A549 treated with Hydrocortisone at 1 μM for 4 hours (cell line): ENCODE measurements at places on chromosomes 3 and 15. TPM values are rescaled to one million over a fixed set of nuclear protein-coding genes. Genes with fewer than 3 reads are reported as not detected.

The ANKRD34C gene
- total RNA-seq = not detected in 5 replicates

The SNX33 gene
- total RNA-seq = 11.9 to 14.5 TPM (median 13.9 TPM) in 5 replicates

The GOLGA8T gene
- 0.91 to 1.7 TPM (median 1.6 TPM) in 5 replicates for total RNA-seq

The SERF2 gene
- total RNA-seq = 380 to 723 TPM (median 669 TPM) in 5 replicates

The RETNLB gene
- not detected in 5 replicates for total RNA-seq

The LRRC49 gene
- 3.8 to 5.3 TPM (median 5.0 TPM) in 5 replicates for total RNA-seq

The WDR49 gene
- total RNA-seq = not detected in 5 replicates

The CYP1A2 gene
- not detected in 5 replicates for total RNA-seq

The GUCA1C gene
- not detected in 5 replicates for total RNA-seq

The CTXN2 gene
- 0.03 to 0.07 TPM in 2 of 5 replicates, not detected in the others for total RNA-seq

The CHAC1 gene
- 5.9 to 14.3 TPM (median 8.6 TPM) in 5 replicates for total RNA-seq

The GNAT1 gene
- 0.21 TPM in 1 of 5 replicates, not detected in the others for total RNA-seq

The SIDT1 gene
- 0.46 to 0.60 TPM (median 0.54 TPM) in 5 replicates for total RNA-seq

The FANCI gene
- total RNA-seq = 50.3 to 83.1 TPM (median 60.5 TPM) in 5 replicates

The ADAMTS7 gene
- total RNA-seq = 7.2 to 11.0 TPM (median 8.4 TPM) in 5 replicates

The CCNB2 gene
- total RNA-seq = 93.6 to 104 TPM (median 95.4 TPM) in 5 replicates

The CCR1 gene
- not detected in 5 replicates for total RNA-seq
